Esophagus squamous epithelium (tissue), 5 donors: ENCODE measurements at places on chromosomes 1 and 21.

- DNase-seq, result no peak
Observed at GRCh38 chr21:25790878-25791204, 56.1 kb downstream of the GABPA start.

DNA sequence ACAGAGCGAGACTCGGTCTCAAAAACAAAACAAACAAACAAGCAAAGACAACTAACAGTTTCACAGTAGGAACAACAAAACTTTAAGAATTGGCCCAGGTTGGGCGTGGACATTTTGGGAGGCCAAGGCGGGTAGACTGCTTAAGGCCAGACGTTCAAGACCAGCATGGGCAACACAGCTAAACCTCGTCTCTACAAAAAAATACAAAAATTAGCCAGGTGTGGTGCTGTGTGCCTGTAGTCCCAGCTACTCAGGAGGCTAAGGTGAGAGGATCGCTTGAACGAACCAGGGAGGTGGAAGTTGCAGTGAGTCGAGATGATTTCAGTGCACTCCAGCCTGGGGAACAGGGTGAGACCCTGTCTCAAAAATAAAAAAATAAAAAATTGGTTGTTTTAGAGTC lies 13.5 kb downstream of the GTF2B start:
- DNase-seq, result no peak

DNA sequence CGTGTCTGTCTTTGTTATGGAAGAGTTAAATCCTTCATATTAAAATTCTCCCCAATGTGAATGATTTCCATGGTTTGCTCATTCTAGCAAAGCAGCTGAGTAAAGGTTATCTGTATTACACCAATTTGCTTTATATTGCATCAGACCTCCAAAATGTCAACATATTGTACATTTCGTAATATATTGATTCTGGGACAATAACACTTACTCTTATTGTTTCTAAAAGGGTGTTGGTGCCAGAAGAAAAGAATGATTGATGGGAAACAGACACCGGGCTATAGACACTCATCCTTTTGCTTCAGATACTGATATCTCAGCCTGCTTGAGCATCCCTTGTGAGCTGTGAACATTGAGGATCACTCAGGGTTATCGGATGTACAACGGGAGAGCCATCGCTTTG lies 7.0 kb downstream of the NTNG1 start:
- DNase-seq, result no peak

DNA sequence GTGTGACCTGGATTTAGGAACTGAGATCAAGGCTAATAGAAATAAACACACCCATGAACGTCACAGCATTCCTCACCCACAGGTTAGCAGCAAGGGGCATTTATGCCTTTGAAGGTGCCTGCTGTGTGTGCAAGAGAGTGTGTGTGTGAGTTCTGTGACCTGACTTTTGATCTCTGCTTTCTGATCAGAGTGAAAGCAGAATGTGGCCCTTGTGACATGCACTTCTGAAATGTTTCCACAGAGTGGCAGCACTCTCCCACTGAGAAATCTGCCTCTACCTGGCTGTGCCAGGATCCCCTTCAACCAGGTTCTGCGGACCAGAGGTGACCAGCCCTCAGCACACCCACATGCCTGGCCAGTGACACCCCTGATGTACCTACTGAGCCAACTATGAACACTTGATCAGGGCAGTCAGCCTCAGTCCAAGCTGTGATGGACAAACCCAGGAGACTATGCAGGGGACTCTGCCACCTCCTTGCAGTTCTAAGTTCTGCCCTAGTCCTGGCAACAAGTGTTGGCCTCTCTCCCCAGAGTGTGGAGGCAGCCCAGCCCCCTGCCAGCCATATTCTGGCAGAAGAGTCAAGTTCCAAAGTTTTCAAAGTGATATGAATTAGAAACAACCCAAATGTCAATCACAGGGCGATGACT lies 41.0 kb downstream of the RXRG start:
- no peak for DNase-seq

- DNase-seq, result no peak
Observed at GRCh38 chr1:165570078-165570477, 26.3 kb downstream of the LRRC52 start.

DNA sequence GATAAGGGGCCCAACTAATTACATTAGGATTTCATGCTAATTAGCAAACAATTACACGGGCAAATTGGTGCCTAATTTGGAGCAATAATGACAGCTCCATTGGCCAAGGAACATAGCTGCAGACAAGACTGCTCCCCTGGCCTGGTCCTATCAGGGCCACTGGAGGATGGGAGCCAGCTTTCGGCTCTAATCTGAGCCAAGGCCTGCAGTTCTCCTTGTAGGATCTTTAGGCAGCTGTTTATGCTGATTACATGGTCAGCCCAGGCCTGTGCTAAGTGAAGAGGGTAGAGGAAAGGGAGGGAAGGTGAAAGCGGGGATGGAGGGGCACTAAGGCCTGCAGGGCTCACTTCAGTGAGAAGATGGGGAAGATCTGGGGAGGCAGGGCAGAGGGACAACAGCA lies 12.4 kb upstream of the ADGRB2 start:
- no peak for DNase-seq

GRCh38 chr1:16628361-16629111 lies 15.2 kb upstream of the NBPF1 start:
- no peak for DNase-seq

DNA sequence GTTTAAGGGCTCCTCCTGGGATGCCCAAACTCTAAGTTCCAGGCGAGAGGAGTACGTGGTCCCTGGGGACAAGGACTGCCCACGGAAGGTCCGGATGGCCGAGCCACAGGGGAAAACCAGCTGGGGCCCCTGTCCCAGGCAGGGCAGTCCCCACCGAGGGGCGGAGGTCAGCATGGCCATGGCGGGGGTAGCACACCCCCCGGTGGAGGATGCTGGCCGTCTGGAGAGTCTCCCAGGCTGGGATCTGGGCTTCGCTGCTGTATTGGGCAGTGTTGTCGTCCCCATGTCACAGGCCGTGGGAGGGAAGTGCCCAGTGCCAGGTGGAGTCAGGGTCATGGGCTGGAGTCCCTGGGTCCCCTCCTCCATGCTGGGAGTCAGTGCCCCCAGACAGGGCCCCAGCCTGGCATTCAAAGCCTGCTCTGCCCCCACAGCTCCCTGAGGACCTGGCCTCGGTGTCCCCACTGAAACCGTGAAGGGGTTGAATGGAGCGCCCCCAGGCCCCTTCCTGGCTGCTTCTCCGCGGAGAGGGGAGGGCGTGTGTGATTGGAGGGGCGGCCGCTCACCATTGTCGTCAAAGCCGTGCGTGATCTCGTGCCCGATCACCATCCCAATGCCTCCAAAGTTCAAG lies 6.8 kb downstream of the PRXL2B start:
- no peak for DNase-seq

DNA sequence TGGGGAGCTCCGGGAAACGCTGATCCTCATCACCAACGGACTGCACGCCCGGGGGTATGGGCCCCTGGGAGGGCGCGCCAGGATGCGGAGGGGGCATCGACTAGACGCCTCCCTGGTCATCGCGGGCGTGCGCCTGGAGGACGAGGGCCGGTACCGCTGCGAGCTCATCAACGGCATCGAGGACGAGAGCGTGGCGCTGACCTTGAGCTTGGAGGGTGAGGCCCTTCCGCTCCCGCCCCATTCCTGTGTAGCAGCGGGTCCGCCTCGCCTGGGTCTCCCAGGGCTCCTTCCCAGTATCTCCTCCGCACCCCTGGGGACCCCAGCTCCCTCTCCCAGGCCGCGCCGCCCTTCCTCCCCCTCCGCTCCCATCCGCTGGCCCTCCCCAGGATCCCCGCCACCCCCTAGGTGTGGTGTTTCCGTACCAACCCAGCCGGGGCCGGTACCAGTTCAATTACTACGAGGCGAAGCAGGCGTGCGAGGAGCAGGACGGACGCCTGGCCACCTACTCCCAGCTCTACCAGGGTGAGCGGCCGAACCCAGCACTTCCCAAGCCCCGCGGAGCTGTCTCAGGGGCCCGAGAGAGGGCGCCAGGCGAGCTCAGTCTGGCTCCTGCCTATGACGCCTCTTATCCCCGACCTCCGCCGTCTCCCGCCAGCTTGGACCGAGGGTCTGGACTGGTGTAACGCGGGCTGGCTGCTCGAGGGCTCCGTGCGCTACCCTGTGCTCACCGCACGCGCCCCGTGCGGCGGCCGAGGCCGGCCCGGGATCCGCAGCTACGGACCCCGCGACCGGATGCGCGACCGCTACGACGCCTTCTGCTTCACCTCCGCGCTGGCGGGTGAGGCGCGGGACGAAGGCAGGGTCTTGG lies 5.0 kb downstream of the HAPLN2 start:
- DNase-seq, result no peak

GRCh38 chr1:67100833-67101232 lies 33.9 kb downstream of the C1orf141 start:
- no peak for DNase-seq

- DNase-seq, result no peak
Observed at GRCh38 chr21:37904856-37905255, 11.4 kb downstream of the KCNJ6 start.

- no peak for DNase-seq
Observed at GRCh38 chr21:35619184-35619583, 441.1 kb downstream of the SETD4 start.

- no peak for DNase-seq
Observed at GRCh38 chr21:22351076-22351475, 1352.9 kb downstream of the NCAM2 start.

- DNase-seq, result no peak
Observed at GRCh38 chr1:160859166-160859565, 3.5 kb downstream of the CD244 start.

DNA sequence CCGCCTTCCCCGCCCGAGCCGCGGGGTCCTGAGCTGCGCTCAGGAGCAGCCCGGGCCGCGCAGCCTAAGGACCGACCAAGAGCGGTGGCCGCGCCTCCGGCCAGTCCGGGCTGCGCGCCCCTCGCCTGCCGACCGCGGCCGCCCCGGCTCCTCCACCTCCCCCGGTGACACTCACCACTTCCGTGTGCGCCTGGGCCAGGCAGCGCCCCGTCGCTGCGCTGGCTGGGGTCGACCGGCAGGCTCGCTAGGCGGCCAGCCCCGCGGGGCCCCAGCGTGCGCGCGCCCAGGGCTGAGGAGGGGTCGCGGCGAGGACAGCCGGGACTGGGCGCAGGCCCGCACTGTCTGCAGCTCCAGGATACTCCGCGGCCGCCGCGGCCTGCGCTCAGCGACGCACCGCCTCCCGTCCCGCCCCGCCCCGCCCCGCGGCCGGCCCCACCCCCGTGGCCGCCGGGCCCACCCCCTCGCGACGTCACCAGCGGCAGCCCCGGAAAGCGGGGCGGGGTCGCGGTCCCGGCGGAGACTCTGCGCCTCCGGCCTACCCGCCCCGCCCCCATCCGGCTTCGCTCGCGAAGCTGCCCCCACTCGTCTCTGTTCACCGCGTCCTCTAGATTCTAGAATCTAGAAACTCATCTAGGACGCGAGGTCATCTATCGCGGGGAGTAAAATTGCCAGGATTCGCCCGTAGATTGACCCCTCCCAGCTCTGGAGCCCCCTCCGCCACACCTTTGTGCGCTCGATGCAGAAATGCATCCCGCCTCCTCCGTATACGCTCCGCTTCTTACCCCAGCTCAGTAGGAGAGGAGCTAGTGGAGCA lies at the start of gene JAK1:
TSS of gene JAK1 (minus strand) at position 392 of the 814 bp plus-strand sequence. CDS start 80,285 bp downstream, outside the sequence.
- peak; percentile 35 for DNase-seq

DNA sequence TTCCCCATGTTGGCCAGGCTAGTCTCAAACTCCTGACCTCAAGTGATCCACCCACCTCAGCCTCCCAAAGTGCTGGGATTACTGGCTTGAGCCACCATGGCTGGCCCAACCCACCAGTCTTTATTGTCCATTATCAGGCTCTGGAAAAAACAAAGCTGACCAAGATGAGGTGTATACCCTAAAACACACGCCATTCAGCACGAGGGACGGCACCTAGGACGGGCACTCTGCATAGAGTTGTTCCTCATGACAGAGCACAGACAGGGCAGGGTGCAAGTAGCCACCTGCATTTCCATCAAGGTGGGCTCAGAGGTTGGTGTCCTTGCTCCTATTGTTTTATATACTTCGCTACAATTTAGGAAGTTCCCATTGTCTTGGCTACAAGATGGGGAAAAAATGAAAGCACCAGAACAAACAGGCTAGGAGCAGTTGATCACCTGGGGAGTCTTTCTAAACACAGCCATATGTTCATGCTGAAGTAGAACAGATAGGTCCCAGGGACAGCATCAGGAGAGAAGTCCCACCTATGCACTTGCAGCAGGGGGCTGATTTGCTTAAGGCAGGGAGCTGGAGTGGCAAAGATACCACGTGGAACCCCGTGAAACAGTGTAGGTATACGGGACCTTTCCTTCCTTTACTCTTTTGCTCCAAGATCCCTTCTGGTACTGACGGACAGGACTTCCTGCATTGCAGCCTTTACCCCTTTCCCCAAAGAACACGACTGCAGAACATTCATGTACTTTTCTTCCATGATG lies 4.5 kb downstream of the KRTCAP2 start:
- no peak for DNase-seq

DNA sequence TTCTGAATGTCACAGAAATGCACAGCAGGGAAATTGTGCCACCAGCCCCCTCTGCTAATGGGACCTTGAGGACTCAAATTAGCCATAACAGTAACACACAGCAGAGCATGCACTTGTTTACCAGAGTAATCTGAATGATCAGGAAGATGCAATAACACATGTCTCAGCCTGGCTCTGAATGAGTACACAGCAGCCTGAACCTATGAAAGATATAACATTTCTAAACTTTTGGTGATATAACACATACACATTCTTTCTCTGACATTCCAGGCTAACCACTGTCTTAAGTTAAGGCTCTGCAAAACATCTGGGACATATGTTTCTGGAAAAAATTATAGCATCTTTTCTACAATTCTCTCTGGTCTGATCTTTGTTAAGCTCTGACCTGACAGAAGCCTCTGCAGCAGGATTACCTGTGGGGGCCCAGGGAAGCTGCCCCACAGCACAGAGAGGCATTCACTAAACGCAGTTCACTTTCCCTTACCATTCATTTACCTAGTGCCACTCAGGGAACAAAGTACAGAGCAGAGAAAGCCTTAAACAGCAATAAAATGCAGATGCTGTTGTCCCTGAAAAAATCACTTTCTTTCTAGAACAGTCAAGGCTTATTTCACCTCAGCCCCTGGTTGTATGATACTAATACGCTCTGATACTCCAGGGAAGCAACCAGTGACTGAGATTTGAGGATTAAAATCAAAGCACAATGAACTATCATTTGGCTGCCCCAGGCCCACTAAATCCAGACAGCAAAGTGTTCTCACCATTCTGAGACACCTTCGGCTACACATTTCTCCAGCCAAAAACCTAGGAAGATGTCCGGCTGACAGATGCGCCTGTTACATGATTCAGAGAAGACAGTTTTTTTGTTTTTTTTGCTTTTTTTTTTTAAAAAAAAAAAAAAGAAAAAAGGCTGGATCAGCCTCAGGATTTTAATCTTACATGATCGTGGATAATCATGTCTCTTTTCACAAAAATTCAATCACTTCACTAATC lies 54.0 kb upstream of the CNN3 start:
- DNase-seq, result no peak

DNA sequence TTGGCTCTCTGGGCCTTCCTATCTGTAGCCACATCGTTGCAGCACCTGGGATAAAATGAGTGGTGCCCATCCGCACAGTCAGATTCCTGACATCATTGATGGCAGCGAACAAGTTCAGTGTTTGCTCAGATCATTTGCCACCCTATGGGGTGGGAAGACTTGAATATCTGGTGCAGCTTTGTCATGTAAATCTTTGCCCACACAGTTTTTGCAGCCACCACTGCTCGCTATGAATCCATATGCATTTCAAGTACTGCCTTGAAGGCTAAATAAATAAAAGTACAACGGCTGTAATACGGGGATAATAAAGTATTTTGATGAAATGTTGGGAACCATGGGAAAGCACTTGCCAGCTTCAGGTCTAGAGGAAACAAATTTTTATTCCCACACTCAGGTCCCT lies 56.3 kb upstream of the COA6 start:
- no peak for DNase-seq
